GM23338 (cell line): ENCODE measurements at places on chromosomes 13 and 19. TPM values are rescaled to one million over a fixed set of nuclear protein-coding genes. Genes with fewer than 3 reads are reported as not detected.

DNA sequence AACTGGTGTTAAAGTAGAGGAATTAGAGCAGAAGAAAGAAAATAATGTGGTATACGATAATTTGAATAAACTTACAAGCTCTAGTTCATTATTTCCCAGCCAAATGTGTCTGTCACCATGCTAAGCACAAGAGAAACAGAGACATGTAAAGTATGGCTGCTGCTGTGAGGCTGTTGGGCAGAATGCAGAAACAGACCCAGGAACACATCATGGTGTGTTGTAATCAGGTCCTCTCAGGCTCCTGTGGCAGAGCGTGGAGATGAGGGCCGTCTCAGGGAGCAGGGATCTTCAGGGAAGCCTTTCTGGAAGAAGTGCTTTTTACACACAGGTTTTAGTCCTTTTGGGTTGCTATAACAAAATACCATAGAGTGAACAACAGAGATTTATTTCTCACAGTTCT is 710.7 kb upstream of the SGCG start:
- H3K27me3 ChIP-seq: no peaks in the 10 kb centered on the region
- no peaks in the 10 kb centered on the region for H3K36me3 ChIP-seq
- no peak overlapping the region for H3K27ac ChIP-seq
- no peak overlapping the region for H3K4me3 ChIP-seq

- H3K4me3 ChIP-seq: no peak overlapping the region
- H3K27ac ChIP-seq: no peak overlapping the region
- no peaks in the 10 kb centered on the region for H3K36me3 ChIP-seq
- no peaks in the 10 kb centered on the region for H3K4me1 ChIP-seq
Observed at GRCh38 chr13:48437371-48437770, 24.5 kb upstream of the LPAR6 start.

DNA sequence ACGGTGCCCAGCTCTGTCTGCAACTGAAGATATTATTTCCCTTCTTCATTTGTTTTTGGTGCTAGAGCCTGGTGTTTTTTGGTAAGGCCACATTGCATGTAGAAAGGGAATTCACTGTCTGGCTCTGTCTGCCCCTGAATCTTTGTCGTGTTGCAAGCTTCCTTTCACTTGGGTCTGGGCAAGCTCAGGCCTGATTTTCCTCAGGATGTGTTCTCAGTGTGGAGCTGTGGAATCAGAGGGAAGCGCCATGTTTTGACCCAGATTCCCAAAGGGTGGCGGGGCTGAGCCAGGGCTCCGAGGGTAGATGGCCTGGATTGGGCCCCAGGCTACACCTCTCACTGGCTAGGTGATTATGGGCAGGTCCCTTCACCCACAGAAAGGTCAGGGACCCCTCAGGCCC is 8.6 kb downstream of the PRKCSH start:
- peaks cover 22% of the 10 kb centered on the region for H3K36me3 ChIP-seq
- H3K27ac ChIP-seq: no peak overlapping the region
- no peak for DNase-seq
- no peaks in the 10 kb centered on the region for H3K27me3 ChIP-seq
- no peaks in the 10 kb centered on the region for H3K4me1 ChIP-seq
- no peak overlapping the region for H3K4me3 ChIP-seq

DNA sequence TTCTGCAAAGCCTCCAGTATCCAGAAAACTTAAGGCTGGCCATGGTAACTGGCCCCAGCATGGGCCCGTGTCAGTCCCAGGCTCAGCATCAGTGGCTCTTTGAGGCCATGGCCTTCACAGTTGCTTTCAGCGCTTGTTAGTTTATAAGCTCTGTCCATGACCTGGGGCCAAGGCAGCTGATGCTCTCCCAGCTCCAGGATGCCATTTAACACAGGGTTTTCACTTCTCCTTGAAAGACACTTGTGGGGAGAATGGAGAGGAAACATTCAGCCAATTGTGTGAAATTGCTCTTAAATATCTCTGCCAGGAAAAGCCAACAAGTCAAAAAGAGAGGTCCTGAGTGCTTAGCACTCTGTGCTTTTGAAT is 321.3 kb downstream of the FOXO1 start:
- H3K4me1 ChIP-seq: peaks cover 35% of the 10 kb centered on the region
- H3K36me3 ChIP-seq: no peaks in the 10 kb centered on the region
- H3K4me3 ChIP-seq: no peak overlapping the region

DNA sequence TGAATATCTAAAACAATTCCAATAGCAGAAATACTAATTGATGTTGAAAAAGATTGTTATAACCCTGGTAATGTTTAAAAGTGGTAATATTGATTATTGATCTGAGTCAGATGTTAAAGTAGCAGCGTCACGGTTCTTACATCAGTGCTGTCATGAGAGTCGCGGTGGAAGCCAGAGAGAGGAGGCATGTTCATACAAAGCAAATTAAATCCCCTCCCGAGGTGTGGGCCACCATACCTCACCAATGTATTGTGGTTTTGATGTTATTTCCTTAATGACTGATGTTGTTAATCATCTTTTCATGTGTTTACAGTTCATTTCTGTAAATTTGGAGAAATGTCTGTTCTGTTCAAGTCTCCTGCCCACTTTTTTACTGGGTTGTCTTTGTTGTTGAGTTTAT is 11.2 kb downstream of the ZNF317 start:
- no peak overlapping the region for H3K4me3 ChIP-seq
- peaks cover 17% of the 10 kb centered on the region for H3K36me3 ChIP-seq
- no peak overlapping the region for H3K27ac ChIP-seq

- no peaks in the 10 kb centered on the region for H3K27me3 ChIP-seq
- no peaks in the 10 kb centered on the region for H3K4me1 ChIP-seq
- H3K27ac ChIP-seq: no peak overlapping the region
Observed at GRCh38 chr13:110576070-110576394, 14.5 kb upstream of the RAB20 start.

- H3K27ac ChIP-seq: no peak overlapping the region
- no peaks in the 10 kb centered on the region for H3K27me3 ChIP-seq
- DNase-seq: no peak
- H3K4me1 ChIP-seq: no peaks in the 10 kb centered on the region
- H3K36me3 ChIP-seq: no peaks in the 10 kb centered on the region
Observed at GRCh38 chr13:40943073-40943472, 76.0 kb downstream of the ELF1 start.

CEACAM16 gene
- not detected in 2 replicates for total RNA-seq
